Stimulated activated CD4-positive, alpha-beta T cell treated with anti-CD3 and anti-CD28 coated beads, Interleukin-15, amount 100 ng/mL, for 1 hour (primary cell): ENCODE measurements at places on chromosomes 11 and 22.

- DNase-seq: no peak
Observed at GRCh38 chr11:45930031-45930794, 7.8 kb downstream of the LARGE2 start.

DNA sequence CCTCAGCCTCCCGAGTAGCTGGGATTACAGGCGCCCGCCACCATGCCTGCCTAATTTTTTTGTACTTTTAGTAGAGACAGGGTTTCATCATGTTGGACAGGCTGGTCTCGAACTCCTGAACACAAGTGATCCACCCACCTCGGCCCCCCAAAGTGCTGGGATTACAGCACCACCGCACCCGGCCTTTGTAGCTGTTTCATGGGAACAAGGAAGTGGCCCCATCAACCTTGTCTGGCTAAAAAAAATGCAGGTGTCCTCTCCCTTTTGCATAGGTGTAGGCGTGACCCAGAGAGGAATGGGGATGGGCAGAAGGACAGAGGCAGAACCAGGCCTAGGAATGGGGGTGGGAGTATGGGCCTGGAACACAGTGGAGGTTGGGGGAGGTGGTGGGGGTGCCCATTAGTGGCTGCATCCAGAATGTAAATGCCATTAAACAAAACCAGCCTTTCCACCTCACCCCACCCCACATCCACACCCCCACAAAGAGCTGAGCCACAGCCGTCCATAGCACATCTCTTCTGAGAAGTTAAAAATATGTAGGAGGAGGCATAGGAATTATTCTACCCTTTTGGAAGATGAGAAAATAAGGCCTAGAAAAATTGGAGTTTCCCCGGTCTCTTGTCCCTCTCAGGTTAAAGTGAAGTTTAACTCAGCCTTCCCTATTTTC is 22.8 kb upstream of the SCGB1A1 start:
- DNase-seq: no peak

DNA sequence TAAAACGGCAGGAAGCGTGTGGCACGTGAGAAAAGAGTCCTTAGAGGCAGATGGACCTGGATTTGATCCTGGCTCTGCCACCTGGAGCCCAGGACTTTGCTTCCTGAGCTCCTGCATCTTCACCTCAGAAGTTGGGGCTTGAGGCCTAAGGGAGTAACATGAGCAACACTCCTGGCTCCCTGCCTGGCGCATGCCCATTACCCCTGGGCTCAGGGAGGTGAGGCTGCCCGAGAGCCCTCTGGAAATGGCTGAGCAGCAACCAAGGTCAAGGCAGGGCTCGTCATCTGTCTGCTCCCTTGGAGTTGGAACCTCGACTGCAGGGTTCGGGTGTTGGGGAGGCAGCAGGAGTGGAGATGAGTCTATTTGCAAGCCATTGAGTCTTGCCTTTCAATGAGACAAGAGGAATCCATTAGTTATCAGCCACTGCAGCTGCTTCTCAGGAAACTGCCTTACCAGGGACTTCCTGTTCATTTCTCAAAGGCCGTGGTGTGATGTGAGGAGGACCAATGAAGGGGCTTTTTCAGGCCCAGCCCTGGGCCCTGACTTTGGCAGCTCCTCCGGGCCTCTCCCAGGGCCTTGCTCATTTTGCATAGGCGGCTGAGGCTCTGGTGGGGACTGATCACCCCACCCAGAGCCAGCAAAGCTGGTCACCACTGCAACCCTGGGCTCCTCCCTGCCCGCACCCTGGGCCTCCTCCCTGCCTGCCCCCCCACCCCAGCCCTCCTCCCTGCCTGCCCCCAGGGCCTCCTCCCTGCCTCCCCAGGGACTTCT is 6.4 kb downstream of the FADS2 start:
- no peak for DNase-seq

DNA sequence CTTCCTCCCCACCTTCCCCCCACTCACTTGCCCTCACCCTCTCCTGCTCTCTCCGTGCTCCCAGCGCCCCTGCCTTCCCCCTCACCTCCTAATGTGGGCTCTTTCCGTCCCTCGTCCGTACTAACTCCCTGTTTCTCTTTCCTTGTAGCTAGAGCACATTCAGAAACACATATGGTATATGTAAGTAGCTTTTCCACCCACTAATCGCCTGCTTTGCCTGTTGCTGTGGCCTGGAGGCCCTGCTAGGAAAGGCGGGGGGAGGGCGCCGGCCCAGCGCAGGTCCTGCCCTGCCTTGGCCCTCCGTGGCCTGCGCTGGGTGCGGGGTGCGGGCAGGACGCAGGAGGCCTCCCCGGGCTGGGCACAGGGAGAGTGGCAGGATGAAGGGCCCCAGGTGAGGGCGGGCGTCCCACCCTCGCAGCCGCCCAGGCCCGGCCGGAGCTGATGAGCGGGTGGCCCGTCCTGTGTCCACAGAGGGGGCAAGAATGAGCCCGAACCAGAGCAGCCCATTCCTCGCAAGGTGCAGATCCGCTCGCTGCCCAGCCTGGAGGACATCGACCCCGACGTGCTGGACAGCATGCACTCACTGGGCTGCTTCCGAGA is 41.7 kb downstream of the MOB2 start:
- DNase-seq: no peak
